ENCODE measurements at places on chromosomes 2 and 18.

GRCh38 chr2:3585261-3586109, 9.4 kb upstream of the COLEC11 start:
- no peak for DNase-seq

DNA sequence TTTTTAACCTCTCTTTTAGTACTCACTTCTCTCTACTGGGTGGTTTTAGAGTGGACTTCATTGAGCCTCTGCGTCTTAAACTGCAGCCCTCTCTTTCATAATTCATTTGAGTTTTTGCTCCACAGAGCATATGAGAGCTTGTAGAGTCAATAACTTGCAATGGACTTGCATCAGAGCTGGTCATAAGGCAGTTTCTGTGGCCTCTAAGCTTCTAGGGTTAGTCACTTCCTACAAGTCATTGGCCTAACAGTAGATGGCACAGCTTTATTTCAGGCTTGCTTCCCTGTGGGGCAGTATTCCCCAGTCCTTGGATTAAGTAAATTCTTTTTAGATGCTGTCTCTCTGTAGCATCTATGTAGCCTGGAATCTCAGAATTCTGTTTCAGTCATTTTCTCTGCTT, 1435.7 kb downstream of the LRP1B start:
- DNase-seq, result no peak

DNA sequence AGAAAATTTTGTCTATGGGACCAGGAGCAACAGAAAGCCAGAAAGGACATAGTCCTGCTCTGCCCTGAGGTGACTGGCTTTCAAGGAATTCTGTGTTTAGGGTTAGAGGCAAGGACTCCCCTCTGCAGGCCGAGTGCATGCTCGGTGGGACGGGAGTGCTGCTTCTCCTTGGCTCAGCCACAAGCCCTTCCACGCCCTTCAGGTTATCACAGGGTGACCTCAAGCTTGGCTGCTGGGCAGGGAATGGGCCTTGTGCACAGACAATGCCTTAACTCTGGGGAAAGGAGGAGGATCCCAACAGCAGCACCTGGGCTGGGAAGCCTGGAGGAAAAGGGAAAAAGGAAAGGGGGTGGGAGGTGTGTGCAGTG, 32.8 kb downstream of the FAM178B start:
- DNase-seq, result no peak

DNA sequence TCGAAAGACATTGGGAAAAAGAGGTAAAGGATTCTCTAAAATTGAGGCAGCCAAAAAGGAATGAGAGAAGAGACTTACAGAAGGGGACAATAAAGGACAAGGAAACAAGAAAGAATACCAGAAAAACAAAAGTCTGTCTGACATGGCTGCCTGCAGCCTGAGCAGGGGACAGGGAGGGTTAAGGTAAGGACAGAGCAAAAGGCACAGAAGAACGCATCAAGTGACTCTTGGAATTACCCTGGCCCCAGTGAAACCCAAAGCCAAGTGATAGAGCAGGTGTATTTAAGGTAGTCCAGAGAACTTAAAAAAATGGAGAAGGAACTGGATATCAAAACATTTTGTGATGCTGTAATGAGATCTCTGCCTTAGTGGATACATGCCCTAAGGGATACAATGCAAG, 47.1 kb upstream of the XIRP2 start:
- DNase-seq, result no peak

DNA sequence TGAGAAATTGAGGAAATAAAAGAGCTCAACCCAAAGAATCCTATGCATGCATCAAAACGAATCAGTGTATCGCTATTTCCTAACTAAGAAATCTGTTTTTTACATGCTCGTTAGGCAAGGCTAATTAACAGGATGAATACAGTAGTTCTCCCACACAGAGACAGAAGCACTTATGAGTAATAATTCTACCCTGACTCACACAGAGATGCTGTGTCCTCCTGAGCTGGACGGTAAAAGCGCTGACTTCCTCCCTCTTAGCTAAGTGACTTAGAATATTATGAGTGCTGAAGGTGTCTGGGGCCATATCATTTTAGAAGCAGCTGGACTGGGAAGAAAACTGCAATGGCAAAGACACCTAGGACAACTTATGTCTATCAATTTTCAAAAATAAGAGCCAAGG, 18.5 kb downstream of the PLEKHM3 start:
- no peak for DNase-seq

GRCh38 chr2:227462972-227463931, 8.7 kb upstream of the AGFG1 start:
- no peak for DNase-seq

GRCh38 chr2:134736167-134736880, 17.5 kb upstream of the TMEM163 start:
- no peak for DNase-seq

GRCh38 chr2:84886791-84887190, 5.9 kb upstream of the TRABD2A start:
- DNase-seq, result no peak

- DNase-seq, result no peak
These were observed 107.6 kb upstream of the CTAGE1 start for GRCh38 chr18:22525313-22525712.

DNA sequence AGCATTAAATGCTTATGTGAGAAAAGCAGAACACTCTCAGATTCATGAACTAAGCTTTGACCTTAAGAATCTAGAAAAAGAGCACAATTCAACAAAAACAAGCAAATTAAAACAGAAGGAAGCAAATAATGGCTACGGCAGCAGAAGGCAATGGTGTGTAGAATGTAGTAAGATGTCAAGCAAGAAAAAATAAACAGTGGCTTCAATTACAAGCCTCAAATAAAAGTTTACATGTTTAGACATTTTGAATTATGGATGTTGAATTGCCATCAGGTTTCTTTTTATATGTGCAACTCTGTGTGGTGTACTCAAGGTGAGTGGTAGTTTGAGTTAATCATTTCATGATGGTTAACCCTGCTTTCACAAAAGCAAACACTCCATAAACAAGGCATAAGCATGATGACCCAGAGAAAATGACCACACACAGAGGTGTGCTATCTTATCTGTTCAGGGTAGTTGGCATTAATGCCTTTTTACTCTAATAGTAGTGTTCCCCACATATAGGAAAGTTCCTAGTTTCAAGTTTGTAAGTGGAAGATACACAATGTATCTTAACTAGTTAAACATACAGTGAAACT, 207.1 kb downstream of the FIGN start:
- no peak for DNase-seq

- DNase-seq, result no peak
These were observed 261.9 kb downstream of the DYSF start for GRCh38 chr2:71715241-71715750.

DNA sequence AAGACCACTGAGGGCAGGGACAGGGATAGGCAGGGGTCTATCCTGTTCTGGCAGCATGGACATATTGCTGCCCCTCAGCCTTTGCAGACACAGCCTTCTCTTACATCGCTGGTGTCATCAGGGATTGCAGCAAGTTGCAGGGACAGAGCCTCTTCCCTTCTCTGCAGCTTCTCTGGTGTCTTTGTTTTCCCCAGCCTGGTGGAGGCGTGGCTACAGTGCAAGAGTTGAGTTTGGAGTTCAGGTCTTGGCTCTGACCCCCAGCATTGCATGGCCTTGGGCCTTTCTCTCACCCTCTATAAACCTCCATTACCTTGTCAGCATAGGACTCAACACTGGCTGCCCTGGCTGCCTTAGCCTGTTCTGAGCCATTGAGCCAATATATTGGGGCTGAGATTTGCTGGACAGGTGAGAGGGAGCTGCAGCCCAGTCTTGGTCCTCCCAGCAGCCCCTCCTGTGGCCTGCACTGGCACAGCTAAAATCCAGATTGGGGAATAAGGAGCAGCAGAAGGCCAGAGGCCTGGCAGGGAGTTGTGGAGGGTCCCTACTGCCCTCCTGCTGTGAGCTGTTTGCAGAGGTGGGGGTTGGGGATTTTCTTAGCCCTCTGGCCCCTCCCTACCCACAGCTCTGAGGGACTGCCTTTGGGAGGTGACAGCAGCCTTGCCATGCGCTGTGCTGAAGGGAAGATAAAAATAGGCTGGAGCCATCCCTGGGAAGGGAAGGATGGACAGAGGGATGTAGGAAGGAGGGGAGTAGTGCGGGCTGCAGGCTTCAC, 22.8 kb downstream of the EHD3 start:
- no peak for DNase-seq

- DNase-seq, result no peak
These were observed 107.8 kb upstream of the ST3GAL5 start for GRCh38 chr2:85996591-85996990.

DNA sequence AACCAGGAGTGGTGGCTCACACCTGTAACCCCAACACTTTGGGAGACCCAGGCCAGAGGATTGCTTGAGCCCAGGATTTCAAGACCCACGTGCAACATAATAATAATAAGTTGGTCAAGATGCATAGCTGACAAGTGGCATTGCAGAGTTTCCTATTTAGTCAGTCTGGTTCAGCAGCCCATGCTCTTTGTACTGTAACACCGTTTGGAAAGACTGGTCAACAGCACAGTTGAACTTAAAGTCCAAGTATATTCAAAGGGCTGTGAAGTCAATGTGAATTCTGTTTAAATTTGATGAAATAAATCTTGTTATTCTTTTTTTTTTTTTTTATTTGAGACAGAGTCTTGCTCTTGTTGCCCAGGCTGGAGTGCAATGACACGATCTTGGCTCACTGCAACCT, 1.5 kb upstream of the TRMT61B start:
- no peak for DNase-seq

DNA sequence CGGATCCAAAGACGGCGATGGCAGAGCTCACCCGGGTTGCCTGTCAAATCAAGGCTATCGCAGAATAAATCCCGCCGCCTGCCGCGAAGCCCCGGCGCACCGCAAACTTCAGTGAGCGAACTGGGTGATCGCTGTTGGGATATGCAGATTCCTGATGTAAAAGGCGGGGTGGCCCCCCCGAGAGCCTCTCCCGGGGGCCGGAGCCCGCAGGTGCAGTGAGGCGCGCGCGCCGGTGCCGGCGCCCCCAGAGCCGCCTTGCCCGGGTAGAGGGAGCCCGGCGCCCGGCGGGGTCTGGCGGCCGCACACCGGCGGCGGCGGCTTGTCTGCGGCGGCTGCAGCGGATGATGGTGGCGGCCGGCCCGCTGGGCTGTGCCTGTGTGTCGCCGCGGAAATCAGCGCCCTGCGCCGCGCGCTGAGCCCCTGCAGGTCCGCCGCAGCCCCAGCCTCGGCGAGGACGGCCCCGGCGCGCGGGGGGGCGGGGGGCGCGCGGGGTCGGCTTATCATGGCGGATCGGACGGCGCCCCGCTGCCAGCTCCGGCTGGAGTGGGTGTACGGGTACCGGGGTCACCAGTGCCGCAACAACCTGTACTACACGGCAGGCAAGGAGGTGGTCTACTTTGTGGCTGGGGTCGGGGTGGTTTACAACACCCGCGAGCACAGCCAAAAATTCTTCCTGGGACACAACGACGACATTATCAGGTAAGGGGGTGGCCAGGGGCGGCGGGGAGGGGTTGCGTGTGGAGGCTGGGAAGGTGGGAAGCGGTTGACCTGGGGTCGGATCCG, 1.3 kb downstream of the EML6 start:
- no peak for DNase-seq

DNA sequence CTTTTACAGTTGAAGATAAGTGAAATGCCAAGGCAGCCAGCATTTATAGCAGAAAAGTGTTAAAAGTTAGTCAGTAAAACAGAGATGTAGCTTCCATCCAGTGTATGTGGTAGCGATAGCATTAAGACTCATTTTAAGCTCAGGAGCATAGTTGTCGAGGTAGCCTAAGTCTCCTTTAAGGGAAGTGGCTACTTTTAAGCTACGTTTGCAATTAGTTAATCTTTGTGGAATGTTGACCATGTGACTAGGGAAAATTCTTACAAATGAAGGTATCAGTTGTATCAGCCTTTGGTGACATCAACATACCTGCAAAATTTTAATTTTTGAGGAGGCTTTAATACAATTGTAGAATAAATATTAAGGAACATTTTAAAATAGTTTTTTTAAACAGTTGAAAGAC, 61.9 kb downstream of the LHCGR start:
- no peak for DNase-seq

DNA sequence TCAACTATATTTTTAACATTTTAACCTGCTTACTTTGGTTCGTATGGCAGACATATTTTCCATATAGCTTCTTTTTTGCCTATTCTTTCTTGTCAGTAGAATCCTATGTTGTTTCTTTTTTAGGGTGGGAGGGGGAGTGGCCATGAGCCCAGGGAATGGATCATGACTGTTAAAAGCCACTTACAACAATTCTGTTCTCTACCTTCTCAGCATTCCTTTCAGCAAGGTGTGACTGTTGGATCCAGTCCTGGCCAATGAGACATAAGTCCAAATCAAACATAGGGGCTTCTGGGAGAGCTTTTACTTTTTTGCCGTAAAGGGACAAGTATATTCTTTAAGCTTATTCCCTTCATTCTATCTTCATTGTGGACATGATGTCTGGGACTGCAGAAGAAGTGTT, 25.0 kb upstream of the DNAH6 start:
- DNase-seq, result no peak

GRCh38 chr2:50791271-50791670, 240.7 kb downstream of the NRXN1 start:
- no peak for DNase-seq

- peak; percentile 40 for DNase-seq
These were observed 1.1 kb downstream of the MIB1 start for GRCh38 chr18:21741562-21742314.

DNA sequence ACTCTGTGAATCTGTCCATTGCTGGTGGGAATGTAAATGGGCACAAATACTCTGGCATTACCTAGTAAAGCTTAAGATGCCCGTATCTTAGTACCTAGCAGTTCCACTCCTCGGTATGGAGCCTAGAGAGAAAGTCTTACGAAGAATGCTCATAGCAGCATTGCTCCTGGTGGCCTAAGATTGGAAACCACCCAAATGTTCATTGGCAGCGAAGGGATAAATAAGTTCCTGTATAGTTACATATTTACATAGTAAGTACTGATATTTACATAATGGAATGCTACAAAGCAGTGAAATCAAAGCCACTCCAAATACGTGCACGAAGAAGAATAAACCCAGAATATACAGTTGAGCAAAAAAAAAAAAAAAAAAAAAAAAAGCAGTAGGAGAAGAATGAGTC, 46.7 kb upstream of the PDIA6 start:
- DNase-seq, result no peak

DNA sequence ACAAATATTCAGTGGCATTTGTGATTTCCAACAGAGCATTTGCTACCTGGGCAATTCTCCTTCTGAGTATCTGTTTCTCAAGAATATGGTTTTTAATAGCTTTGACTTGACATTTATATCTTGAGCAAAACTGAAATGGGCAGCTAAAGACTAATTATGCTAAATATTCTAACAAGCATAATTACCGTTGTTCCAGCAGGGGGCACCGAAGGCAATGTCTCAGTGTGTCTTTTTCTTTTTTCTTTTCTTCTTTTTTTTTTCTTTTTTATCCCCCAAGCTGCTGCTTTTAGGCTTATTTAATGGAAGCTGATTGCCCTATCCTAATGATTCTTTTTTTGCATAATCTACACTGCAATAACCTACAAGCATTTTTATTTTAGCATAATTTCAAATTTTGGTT, 138.9 kb upstream of the NABP1 start:
- DNase-seq, result peak; percentile 57

DNA sequence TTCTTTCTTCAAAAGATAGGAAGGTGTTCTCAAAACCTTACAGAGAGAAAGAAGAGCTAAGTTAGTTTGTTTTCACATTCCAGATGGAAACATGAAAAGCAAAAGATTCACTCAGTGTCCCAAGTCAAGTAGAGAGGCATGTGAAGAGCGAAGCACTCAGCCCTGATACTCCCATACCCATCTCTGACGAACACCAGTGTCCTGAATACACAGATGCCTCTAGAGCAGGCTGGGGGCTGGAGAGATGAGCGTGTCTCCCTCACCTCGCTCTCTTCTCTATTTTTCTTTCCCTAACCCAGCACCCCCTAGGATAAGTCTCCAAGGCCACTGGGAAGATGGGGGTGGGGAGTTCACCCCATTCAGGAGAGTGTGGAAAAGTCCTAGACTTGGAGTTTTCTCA, 227.8 kb downstream of the TMEM163 start:
- DNase-seq, result no peak

- no peak for DNase-seq
These were observed 506.7 kb upstream of the CNTNAP5 start for GRCh38 chr2:123518367-123518766.
